Peyer's patch (tissue), 4 donors: ENCODE measurements at places on chromosomes 3 and 15. TPM values are rescaled to one million over a fixed set of nuclear protein-coding genes. Genes with fewer than 3 reads are reported as not detected.

DNA sequence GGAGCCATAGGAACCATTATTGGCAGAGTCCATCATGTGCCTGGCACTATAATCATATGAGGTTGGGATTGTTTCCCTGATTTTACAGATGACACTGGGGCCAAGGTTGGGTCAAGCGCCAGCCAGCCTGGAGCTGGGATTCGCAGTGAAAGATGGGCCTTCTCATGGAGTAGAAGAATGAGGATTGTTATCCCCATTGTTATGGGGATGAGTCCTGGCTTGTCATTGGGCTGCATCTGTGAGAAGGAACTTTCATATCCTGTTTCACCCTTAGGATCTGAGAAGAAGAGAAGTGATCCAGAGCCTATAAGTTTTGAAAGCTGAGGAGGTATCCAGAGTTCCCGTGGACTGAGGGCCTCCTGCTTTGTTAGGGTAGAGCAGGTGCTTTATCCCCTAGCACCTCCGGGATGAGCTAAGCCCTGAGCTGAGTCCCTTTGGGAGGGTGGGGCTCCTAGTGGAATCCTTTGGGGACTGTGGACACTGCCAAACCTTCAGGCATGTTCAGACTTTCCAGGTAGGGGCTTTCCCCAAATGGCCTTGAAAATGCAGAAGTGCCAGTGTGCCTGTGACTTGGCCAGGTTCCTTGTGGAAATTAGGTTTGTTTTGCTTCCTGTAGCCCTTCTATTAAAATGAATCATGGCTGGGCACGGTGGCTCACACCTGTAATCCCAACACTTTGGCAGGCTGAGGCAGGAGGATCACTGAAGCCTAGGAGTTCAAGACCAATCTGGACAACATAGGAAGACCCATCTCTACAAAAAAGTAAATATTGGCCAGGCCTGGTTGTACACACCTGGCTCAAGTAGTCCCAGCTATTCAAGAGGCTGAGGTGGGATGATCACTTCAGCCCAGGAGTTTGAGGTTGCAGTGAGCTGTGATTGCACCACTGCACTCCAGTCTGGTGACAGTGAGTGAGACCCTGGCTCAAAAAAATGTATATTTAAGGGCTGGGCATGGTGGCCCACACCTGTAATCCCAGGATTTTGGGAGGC, 30.2 kb upstream of the BSN start:
- no peaks in the 10 kb centered on the region for H3K27me3 ChIP-seq
- H3K36me3 ChIP-seq = no peaks in the 10 kb centered on the region
- no peak overlapping the region for H3K27ac ChIP-seq
- no peak overlapping the region for H3K4me3 ChIP-seq
- no peaks in the 10 kb centered on the region for H3K4me1 ChIP-seq

DNA sequence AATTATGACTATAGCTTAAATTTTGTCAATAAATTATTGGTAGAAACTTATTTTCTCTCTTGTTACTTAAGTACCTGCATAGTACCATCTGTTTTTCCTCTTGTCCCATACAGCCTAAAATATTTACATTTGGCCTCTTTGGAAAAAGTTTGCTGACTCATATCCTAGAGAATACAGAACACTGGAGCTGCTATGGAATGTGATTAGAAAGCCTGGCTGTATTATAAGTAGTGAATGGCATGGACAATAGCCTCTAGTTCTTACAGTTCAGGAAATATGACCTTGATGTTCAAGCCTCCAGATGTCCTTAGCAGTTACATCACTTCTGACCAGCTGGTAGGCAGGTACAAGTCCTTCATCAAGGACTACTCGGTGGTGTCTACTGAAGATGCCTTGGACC, 28.3 kb downstream of the ST8SIA2 start:
- no peak overlapping the region for H3K4me3 ChIP-seq
- no peak overlapping the region for H3K27ac ChIP-seq
- no peaks in the 10 kb centered on the region for H3K36me3 ChIP-seq
- H3K27me3 ChIP-seq = no peaks in the 10 kb centered on the region
- no peak for DNase-seq

GRCh38 chr3:195154793-195155535, 116.0 kb downstream of the XXYLT1 start:
- H3K36me3 ChIP-seq = no peaks in the 10 kb centered on the region
- H3K4me3 ChIP-seq = no peak overlapping the region
- peak overlapping the region; percentile 58 for H3K27ac ChIP-seq
- peak; percentile 76 for DNase-seq

DNA sequence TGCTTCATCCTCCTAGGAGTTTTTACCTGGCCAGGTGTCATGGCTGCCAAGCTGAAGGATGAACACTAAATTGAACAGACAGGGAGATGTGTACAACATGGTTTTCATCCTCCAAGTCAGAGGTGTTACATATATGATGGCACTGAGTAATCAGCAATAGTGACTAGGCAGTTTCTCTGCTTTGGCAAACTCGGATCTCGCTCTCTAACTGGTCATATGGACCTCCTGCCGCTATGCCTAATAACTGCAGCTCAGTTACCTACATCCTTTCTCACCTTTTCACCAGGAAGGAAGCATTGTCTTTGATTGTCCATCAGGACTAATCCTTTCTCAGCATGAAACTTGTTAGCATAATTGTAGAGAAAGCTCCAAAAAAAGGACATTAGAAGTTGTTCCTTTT, 175.9 kb upstream of the PLSCR5 start:
- DNase-seq = no peak
- H3K4me1 ChIP-seq = no peaks in the 10 kb centered on the region
- H3K27me3 ChIP-seq = no peaks in the 10 kb centered on the region
- no peaks in the 10 kb centered on the region for H3K36me3 ChIP-seq

DNA sequence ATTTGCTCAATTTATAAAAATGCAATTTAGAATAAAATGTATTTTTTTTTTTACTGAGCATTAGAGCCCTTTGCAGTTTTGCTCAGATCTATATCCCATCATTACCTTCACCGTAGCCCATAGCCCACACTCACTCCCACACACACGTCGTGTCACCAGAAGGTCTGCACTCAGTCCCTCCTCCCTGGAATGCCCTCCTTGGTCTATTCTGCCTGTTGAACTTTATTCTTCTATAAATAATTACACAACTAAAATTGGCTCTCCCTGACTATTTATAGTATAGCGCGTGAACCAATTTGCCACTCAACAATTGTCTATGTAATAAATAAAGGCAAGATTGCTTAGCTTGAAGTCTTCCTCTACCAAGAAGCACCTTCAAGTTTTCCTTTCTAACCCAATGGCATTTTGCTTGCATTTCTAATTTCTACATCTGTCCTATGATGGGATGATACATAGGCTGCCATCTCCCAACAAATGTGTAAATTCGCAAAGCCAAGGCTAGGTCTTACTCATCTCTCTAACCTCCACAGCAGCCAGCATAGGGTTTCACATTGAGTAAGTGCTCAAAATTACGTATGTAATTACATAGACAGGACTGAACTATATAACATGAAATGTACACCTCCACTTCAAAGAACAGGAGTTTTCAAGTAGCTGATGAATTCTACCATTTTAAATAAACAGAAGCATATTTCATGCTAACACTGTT, 172.0 kb upstream of the HES1 start:
- no peak overlapping the region for H3K27ac ChIP-seq
- no peak for DNase-seq
- H3K27me3 ChIP-seq = no peaks in the 10 kb centered on the region
- no peaks in the 10 kb centered on the region for H3K4me1 ChIP-seq

DNA sequence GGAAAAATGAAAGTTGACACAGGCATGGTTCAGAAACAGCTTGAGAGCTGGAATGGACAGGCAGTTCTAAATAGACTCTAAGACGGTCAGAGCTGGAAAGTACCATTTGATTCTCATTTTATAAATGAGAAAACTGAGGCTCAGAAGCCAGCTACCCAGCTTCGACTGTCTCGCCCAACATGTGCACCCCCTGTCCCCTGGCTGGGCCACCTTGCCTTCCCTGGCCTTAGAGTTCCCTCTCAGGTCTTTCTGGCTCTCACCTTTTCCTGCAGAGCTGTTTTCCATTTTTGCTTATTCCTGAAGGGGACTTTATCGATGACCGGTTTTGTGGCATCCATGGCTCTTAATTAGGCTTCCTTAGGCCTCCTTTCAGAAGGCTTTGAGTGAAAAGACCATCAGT, 17.3 kb upstream of the DOCK3 start:
- no peaks in the 10 kb centered on the region for H3K36me3 ChIP-seq
- H3K27ac ChIP-seq = no peak overlapping the region
- H3K4me3 ChIP-seq = no peak overlapping the region
- no peaks in the 10 kb centered on the region for H3K4me1 ChIP-seq

RNU5B-1 gene
- not detected for total RNA-seq

GRCh38 chr3:25508433-25508832, 80.4 kb downstream of the RARB start:
- no peaks in the 10 kb centered on the region for H3K4me1 ChIP-seq
- no peaks in the 10 kb centered on the region for H3K27me3 ChIP-seq
- no peak overlapping the region for H3K4me3 ChIP-seq
- no peak overlapping the region for H3K27ac ChIP-seq
- no peaks in the 10 kb centered on the region for H3K36me3 ChIP-seq
- DNase-seq = no peak

PPP1R2 gene
- total RNA-seq = 79.8 TPM

SUSD5 gene
- total RNA-seq = 0.18 TPM

DNA sequence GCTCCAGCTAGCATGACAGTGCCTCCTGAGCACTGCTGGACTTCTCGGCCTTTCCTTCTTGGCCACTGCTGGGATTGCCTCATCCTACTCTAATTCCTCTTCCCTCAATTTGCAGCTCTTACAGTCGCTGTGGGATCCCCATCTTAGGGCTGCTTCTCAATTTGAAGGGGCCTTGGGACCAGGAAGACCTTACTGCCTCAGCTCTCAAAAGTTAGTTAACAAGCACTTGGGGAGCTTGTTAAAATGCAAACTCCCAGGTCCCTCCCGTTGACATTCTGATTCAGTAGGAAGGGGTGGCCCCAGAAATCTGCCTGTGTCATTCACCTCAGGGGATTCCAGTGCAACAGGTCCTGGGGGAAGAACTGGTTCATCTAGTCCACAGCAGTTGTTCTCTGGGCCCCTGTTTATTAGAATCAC, 14.8 kb downstream of the BDH1 start:
- no peak overlapping the region for H3K4me3 ChIP-seq
- H3K4me1 ChIP-seq = no peaks in the 10 kb centered on the region
- no peak for DNase-seq
- H3K27ac ChIP-seq = no peak overlapping the region
- no peaks in the 10 kb centered on the region for H3K27me3 ChIP-seq
- H3K36me3 ChIP-seq = no peaks in the 10 kb centered on the region

- no peak overlapping the region for H3K27ac ChIP-seq
- no peak overlapping the region for H3K4me3 ChIP-seq
These were observed 98.7 kb downstream of the UBE2E2 start for GRCh38 chr3:23301819-23302218.

HDDC3 gene
- 21.4 TPM for total RNA-seq

DNA sequence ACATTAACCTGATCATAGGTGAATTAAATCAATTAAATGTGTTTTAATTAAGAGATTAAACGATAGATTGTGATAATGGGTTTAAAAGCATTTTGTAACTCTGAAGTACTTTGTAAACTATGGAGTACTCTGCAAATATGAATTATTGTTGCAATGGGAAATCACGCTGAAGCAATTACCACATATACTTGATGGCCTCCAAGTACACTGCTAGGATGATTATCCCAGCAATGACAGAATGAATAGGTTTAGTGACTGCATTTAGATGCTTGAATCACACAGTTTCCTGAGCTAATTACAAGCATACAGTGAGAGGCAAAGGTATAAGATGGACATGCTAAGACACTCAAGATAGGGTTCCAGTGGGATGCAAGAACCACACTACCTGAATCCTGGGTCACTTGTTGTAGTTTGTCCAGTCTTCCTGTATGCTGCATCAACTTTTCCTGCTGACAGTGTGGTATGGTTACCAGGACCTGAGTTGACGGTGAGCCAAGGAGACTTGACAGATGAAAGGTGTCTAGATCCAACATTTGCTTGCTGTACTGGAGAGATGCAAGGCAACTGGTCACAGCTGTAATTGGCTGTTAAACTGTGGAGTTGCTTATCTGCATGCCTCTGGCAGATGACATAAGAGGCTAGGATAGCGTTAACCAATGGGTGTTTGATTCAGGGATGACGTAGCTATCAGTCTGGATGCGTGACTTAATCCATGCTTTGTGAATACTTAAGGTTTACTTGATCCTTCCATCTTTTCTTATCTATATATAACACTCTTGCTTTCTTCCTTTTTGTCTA, 38.0 kb downstream of the RNF13 start:
- no peak for DNase-seq
- H3K4me3 ChIP-seq = no peak overlapping the region
- no peaks in the 10 kb centered on the region for H3K27me3 ChIP-seq
- H3K4me1 ChIP-seq = no peaks in the 10 kb centered on the region

SEMA5B gene
- 6.8 TPM for total RNA-seq
